ENCODE measurements at places on chromosomes 2 and 18.

GRCh38 chr2:70888923-70889715 lies 46.6 kb upstream of the ATP6V1B1 start:
- no peaks in the 10 kb centered on the region for H3K36me3 ChIP-seq
- peaks cover 22% of the 10 kb centered on the region for H3K4me1 ChIP-seq
- DNase-seq = no peak
- H3K27ac ChIP-seq = no peak overlapping the region
- no peak overlapping the region for H3K4me3 ChIP-seq

DNA sequence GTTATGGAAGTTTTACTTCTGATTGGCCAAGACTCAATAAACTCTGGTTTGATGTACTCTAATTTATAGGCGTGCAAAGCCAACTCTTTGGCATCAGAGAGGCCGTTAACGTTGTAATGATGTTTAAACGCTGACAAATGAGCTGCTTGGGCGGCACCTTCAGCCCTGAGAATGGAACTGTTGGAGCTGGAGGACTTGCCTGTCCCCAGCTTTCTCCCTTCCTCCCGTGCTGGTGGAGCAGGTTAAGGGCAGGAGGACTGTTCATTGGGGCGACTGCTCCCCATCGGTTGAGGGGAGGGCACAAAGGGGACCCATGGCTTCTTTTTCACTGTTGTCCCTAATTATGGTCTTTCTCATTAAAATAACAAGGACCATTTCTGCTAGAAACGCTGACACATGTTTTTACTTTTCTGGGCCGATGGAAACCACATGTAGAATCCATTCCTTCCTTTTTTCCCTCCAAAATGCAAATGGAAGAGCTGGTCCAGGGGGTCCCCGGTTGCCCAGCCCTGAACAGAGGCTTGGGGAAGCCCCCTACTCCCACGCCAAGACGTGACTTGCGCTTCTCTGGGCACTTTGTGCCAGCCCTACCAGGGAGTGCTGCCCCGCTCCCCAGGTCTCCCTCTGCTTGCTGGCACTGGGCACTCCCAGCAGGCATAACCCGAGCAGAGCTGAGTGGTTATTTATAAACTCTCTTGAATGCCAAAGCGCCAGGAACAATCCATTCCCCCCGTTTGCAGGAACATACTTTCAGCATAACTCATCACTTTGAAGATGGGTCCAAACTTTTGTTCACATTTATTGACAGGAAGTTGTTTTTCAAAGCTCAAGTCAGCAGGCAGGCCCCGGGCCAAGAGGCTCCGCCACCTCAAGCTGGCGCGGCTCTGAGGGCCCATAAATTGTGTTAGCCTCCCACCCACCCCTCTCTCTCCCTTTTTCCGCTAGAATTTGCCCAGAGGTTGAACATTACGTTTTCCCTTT lies 170.1 kb downstream of the ASB1 start:
- no peaks in the 10 kb centered on the region for H3K4me1 ChIP-seq
- no peak for DNase-seq
- no peak overlapping the region for H3K27ac ChIP-seq
- H3K4me3 ChIP-seq = no peak overlapping the region

GRCh38 chr2:223247136-223247535 lies 195.1 kb downstream of the KCNE4 start:
- no peaks in the 10 kb centered on the region for H3K27me3 ChIP-seq
- H3K36me3 ChIP-seq = no peaks in the 10 kb centered on the region
- H3K4me1 ChIP-seq = no peaks in the 10 kb centered on the region
- DNase-seq = no peak
- no peak overlapping the region for H3K27ac ChIP-seq
- H3K4me3 ChIP-seq = no peak overlapping the region

GRCh38 chr18:12015416-12016062 lies 34.2 kb downstream of the IMPA2 start:
- no peak for DNase-seq
- no peak overlapping the region for H3K4me3 ChIP-seq
- H3K4me1 ChIP-seq = no peaks in the 10 kb centered on the region

GRCh38 chr2:49131801-49132200 lies 22.5 kb downstream of the FSHR start:
- H3K27ac ChIP-seq = no peak overlapping the region
- no peak for DNase-seq
- no peaks in the 10 kb centered on the region for H3K27me3 ChIP-seq
- no peaks in the 10 kb centered on the region for H3K36me3 ChIP-seq
- no peaks in the 10 kb centered on the region for H3K4me1 ChIP-seq

Data from naive thymus-derived CD4-positive, alpha-beta T cell (primary cell).